ENCODE measurements at places on chromosomes 16 and 17. TPM values are rescaled to one million over a fixed set of nuclear protein-coding genes. Genes with fewer than 3 reads are reported as not detected.

The TBC1D3D gene
- 0.89 TPM for polyA plus RNA-seq

The KRTAP1-1 gene
- polyA plus RNA-seq, result not detected

The HES7 gene
- polyA plus RNA-seq, result not detected

The SLC22A31 gene
- not detected for polyA plus RNA-seq

The CACNG5 gene
- polyA plus RNA-seq, result not detected

The SNAI3 gene
- polyA plus RNA-seq, result 1.2 TPM

The ABCC6 gene
- 3.0 TPM for polyA plus RNA-seq

The SLFN11 gene
- 1.8 TPM for polyA plus RNA-seq

The SRL gene
- polyA plus RNA-seq, result 206 TPM

The PABPN1L gene
- polyA plus RNA-seq, result not detected

The BAHCC1 gene
- polyA plus RNA-seq, result 2.8 TPM

The ACSM5 gene
- 4.3 TPM for polyA plus RNA-seq

The SLC35G6 gene
- polyA plus RNA-seq, result not detected

The SECTM1 gene
- 0.70 TPM for polyA plus RNA-seq

The SEPTIN12 gene
- not detected for polyA plus RNA-seq

The TIGD7 gene
- 3.1 TPM for polyA plus RNA-seq

The SLC7A5 gene
- 20.2 TPM for polyA plus RNA-seq

The SPATA32 gene
- polyA plus RNA-seq, result not detected

The GPR142 gene
- not detected for polyA plus RNA-seq

The ATP2A1 gene
- 169 TPM for polyA plus RNA-seq

The RAPGEFL1 gene
- 3.5 TPM for polyA plus RNA-seq

The FTO gene
- 46.1 TPM for polyA plus RNA-seq

The HLF gene
- 3.0 TPM for polyA plus RNA-seq

The CBFA2T3 gene
- 2.6 TPM for polyA plus RNA-seq

The CD79B gene
- 3.8 TPM for polyA plus RNA-seq

The CCT6B gene
- polyA plus RNA-seq, result 1.7 TPM

The FOXL1 gene
- 0.18 TPM for polyA plus RNA-seq

The IGFALS gene
- 0.12 TPM for polyA plus RNA-seq

The SPDYE4 gene
- not detected for polyA plus RNA-seq

The RHBDF1 gene
- 11.4 TPM for polyA plus RNA-seq

The OR1E2 gene
- not detected for polyA plus RNA-seq

The ZNF18 gene
- polyA plus RNA-seq, result 10.0 TPM

The INCA1 gene
- polyA plus RNA-seq, result 4.1 TPM

The BEAN1 gene
- not detected for polyA plus RNA-seq

The SDK2 gene
- polyA plus RNA-seq, result 0.24 TPM

The PRAC2 gene
- not detected for polyA plus RNA-seq

The MARVELD3 gene
- polyA plus RNA-seq, result 0.10 TPM

The KRTAP9-8 gene
- polyA plus RNA-seq, result not detected

The NLRC3 gene
- polyA plus RNA-seq, result 1.3 TPM

The PERCC1 gene
- 0.08 TPM for polyA plus RNA-seq

The DOC2B gene
- polyA plus RNA-seq, result 3.9 TPM

The USB1 gene
- polyA plus RNA-seq, result 17.0 TPM
